ENCODE measurements at places on chromosomes 1 and 21.
A peak's percentile ranks its signal among the peaks of the same experiment; 100 is the strongest.

DNA sequence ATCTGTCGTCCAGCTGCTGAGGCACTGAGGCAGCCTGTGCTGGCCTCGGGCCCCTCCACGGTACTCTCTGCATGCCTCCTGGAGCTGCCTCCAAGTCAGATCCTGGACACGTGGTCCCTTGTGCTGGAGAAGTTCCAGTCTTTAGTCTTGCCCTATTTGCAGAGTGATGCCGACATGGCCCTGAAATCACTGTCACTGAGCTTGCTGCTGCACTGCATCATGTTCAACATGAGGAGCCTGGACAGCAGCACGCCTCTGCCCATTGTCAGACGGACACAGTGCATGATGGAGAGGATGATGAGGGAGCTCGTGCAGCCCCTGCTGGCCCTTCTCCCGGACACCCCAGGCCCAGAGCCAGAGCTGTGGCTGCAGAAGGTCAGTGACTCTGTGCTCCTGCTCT is 10.0 kb downstream of the URB2 start:
- DNase-seq = no peak

- DNase-seq = no peak
Measured at GRCh38 chr1:168636200-168636599, 59.8 kb downstream of the XCL1 start.

- DNase-seq = peak; percentile 13
Measured at GRCh38 chr1:109083923-109084322, 6.6 kb upstream of the TMEM167B start.

GRCh38 chr1:85124091-85124490 is 75.8 kb upstream of the MCOLN3 start:
- no peak for DNase-seq

DNA sequence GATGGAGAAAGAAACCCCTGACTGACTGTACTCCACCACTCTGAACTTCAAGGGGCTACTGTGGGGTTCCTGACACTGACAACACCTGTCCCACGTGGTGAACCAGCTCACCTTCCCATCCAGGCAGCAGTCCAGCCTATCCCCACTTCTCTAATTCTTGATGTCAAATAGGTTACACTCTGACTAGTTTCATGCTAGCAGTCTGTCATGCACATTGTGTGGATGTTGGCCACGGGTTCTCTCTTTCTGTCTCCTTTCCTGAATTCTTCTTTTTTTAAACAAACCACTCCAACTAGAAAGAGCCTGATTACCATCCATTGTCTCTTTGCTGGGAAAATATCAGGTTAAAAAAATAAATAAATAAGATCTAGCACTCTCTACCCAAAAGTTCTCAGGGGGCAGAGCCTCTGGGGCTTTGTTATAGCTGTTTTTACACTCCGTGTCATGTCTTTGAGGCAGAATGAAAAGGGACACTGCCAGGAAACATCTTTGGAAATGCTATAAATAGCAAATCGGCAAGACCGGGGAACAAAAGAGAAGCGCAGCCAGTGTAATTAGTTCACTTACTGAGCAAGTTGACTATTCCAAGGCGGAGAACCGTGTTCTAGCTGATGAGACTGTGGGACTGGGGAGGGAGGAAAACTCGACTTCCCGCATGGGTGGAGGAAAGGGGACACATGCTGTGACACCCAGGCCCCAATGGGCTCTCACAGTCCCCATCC is 356.1 kb downstream of the OMA1 start:
- DNase-seq = no peak

DNA sequence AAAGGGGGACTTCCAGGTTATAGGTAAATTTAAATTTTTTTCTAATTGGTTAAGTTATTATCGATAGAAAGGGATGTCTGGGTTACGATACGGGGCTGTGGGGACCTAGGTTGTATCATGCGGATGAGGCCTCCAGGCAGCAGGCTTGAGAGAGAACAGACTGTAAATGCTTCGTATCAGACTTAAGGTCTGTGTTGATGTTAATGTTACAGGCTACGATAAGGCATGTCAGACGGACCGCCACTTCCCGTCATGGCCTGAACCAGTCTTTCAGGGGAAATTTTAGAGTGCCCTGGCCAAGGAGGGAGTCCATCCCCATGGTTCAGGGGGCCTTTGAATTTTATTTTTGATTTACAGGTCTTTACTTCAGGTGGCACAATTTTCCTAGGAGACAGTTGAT is 16.7 kb downstream of the ABCG1 start:
- DNase-seq = no peak

GRCh38 chr1:43893006-43893405 is 40.6 kb upstream of the ARTN start:
- DNase-seq = no peak

DNA sequence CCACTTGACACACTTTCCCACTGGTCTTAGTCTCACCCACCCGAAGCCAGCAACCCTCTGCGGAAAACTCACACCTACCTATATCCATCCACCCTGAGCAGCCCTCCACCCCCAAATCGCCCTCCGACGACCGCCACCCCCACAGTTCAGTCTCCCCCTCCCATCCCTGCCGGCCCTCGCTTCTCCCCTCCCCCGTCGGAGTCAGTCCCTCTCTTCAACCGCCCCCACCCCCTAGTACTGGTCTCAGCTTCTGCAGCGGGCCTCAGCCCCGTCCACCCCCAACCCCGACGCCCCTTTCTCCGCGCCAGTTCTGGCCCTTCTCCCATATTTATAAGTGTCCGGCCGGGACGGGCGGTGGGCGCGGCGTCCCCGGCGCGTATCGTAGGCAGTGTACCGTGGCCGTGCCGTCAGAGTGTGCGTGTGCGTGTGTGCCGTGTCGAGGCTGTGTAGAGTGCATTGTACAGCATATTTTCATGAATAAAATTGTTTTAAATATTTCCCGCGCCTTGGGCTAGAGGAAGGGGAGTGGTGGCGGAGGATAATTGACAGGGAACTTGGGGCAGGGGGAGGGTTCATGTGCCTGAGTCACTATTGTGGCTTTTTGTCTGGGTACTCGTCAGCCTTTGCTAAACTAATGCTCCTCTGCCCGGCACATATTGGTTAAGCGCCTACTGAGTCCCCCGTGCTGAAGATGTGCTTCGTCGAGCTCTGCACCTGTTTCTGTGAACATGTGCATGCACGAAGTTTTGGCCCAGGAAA is 22.0 kb downstream of the FOXO6 start:
- DNase-seq = peak; percentile 60

- peak; percentile 49 for DNase-seq
Measured at GRCh38 chr1:38029685-38030511, 16.7 kb downstream of the POU3F1 start.

- DNase-seq = peak; percentile 89
Measured at GRCh38 chr1:229296541-229296941, 25.6 kb downstream of the RAB4A start.

DNA sequence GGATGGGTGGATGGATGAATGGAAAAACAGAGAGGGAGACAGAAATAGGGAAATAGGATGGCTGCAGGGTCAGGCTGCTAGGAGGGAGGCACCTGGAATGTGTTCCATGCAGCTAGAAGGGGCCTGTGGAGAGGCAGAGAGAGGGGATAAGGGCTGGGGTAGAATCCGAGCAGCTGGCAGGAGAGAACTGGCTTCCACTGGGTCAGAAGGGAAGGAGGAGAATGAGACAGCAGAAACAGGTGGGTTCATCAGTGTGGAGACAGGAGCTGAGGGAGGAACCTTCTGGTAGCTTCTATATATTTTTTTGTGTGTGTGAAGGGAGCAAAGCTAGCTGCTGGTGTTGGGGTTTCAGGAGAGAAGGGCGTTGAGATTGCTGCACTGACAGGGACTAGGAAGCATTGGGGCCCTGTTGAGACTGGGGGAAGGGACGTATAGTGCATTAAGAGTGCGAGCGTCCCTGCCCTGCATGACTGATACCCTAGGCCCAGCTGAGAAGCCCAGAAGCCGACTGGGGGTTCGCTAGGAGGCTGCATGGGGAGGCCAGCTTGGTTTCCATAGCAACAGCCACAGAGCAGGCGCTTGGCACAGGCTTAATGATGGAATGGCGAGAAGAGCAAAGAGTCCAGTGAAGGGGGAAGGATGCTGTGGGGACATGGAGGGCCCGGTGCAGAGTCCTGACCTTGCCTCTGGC is 14.8 kb upstream of the KIF21B start:
- no peak for DNase-seq

All from AG10803 (cell line).